Heart right ventricle (tissue), 16 donors: ENCODE measurements at places on chromosomes 3 and 15.
A peak's percentile ranks its signal among the peaks of the same experiment; 100 is the strongest.

GRCh38 chr15:68894208-68894607, 36.1 kb upstream of the SPESP1 start:
- DNase-seq: no peak

DNA sequence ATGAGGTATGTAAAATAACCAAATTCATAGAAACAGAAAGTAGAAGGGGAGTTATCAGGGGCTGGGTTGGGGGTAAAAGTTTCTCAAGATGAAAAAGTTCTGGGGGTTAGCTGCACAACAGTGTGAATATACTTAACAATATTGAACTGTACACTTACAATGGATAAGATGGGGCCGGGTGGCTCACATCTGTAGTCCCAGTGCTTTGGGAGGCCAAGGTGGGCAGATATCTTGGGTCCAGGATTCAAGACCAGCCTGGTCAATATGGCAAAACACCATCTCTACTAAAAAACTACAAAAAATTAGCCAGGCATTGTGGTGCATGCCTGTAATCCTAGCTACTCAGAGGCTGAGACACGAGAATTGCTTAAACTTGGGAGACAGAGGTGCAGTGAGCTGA, 274.3 kb downstream of the TJP1 start:
- no peak for DNase-seq

DNA sequence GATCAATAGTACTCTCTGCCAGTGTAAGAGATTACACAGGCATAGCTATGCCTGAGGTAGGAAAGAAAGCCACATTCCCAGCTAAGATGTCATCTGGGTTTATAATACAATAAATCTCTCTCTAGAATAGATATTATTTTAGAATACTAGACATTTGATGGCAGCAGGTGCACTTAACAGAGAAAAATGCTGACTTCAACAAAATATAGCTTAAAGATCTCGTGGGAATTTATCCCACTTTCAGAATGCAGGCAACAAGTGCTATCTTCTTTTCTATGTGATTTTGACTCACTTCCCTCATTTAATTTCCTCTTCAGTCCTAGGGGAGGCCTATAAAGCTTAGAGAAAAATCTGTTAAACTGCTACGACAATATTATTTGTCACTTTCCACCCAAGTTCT, 60.9 kb upstream of the FSIP1 start:
- no peak for DNase-seq

- DNase-seq: no peak
Measured at GRCh38 chr3:187828579-187829452, 83.5 kb upstream of the BCL6 start.

- no peak for DNase-seq
Measured at GRCh38 chr3:159559771-159560170, 428.9 kb upstream of the IL12A start.

DNA sequence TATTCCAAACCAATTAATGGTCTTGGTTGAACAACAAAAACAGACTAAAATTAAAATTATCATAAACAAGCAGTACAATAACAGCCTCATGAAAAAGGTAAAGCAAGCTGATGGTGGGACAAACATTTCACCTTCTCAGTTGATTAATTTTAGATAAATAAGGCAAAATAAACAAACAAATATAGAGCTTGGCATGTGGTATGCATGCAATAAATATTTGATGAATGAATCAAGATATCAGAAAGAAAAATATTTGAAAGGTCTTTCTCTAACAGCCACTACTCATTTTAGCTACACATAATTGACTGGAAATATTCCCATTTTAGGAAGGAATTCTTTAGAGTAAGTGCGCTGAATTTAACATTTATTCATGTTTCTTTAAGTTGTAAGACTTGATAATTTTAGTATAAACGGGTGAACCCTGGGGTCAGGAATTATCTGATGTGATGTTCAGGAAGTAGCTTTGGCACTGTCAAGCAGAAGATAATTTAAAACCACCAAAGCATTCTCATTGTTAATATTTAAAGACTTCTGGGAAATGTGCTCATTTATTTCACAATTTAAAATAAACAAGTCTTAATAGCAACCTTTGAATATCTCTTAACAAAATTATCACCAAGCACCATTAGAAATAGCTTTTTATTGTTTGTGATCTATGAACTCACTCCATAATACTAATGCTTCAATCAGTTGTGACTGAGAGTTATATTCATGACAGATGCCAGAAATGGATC, 372.3 kb upstream of the TGFBR2 start:
- no peak for DNase-seq

- no peak for DNase-seq
Measured at GRCh38 chr3:147730284-147730683, 321.1 kb downstream of the ZIC1 start.

GRCh38 chr3:50271314-50271936, 2.5 kb downstream of the SEMA3B start:
- no peak for DNase-seq

DNA sequence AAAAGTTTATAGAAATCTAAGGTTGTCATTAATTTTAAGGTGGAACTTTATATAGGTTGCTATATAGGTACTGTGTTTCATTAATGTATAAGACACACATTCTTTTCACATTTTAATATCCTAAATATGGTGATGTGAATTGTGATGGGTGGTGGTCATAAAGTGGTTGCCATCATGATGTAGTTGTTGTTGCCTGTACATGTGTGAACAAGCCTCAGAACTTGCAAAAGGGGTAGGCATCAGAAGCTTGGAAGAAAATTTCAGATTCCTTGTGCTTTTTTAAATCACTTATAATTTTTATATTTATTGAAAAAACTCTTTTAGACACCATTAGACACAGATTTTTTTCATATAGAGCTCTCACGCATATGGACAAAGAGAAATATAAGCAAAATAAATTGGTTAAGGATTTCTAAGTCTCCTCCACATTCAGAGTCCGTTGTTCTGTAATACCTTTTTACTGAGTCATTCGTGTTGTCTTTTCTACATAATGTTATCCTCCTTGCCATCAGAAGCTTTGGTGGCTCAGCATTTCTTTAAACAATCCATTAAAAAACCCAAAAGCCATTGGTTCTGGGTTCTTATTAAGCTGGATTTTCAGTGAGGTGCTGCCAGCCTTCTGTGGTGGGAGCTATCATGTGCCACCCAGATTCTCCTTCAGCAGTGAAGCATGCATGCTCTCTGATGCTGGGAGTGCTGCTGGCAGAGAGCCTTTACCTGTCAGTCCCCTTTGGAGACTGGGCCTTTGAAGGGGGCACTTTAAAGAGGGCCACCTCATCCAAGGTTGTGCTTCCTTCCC, 140.4 kb upstream of the GALNT15 start:
- no peak for DNase-seq

GRCh38 chr15:67199391-67199790, 55.1 kb downstream of the AAGAB start:
- DNase-seq: no peak

- no peak for DNase-seq
Measured at GRCh38 chr15:28886431-28887338, 911 bp downstream of the APBA2 start.

GRCh38 chr15:86754846-86755245, 675.2 kb downstream of the AGBL1 start:
- no peak for DNase-seq

DNA sequence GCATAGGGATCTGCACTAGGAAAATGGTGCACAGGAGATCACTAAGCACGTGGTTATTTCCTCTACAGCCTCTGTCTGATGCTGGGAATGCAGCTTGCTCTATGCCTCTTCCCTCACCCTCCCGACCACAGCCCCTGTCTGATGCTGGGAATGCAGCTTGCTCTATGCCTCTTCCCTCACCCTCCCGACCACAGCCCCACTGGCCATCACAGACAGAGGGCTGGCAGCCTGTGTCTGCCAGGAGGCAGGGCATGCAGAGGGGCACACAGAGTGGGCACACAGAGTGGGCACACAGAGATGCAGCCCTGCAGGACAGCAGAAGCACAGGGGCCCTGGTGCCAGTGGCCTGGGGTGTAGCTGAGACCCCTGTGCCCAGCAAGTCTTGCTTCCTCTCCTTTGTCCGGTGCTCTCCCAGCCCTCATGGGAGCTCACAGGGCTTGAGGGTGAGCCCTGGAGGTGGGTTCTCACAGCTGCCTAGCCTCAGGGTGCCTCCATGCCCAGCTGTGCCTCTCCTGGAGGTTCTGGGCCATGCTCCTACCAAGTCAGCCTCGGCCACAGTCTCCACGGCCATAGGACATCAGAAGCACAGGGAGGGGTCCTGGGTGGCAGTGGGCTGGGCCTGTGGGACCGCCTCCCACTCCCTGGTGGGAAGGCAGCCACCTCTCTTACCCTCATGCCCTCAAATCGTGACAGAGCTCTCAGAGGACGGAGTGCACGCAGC, 65.8 kb downstream of the EXOG start:
- no peak for DNase-seq

GRCh38 chr3:111032677-111033076, 38.9 kb upstream of the NECTIN3 start:
- DNase-seq: no peak

GRCh38 chr3:8743911-8744310, 10.3 kb downstream of the CAV3 start:
- DNase-seq: no peak

GRCh38 chr3:177015881-177016280, 181.4 kb downstream of the TBL1XR1 start:
- no peak for DNase-seq

- DNase-seq: no peak
Measured at GRCh38 chr15:99239545-99240198, 9.7 kb downstream of the TTC23 start.

- peak; percentile 85 for DNase-seq
Measured at GRCh38 chr3:57952208-57952631, 56.0 kb upstream of the FLNB start.

DNA sequence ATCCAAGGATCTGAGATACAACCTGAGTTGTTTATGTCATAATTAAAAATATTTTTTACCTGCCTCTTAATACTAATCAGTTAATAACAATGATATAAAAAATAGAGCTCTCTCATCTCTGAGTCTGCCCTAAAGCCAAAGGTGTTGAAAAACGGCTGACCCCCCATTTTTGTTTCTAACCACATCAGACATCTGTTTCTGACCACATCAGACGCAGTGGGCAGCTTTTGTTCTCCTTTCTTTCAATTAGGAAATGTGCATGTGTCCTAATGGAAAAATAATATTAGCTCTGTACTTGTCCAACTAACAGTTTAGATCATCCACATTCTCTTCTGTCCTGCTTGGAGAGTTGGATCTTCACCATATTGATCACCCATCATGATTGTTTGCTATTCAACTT, 144.6 kb downstream of the SHOX2 start:
- no peak for DNase-seq
